ENCODE measurements at places on chromosomes 2 and 18.

GRCh38 chr18:9782073-9782857, 74.2 kb downstream of the RAB31 start:
- DNase-seq, result no peak
- H3K4me3 ChIP-seq, result no peak overlapping the region
- H3K27ac ChIP-seq, result no peak overlapping the region
- peaks cover 5% of the 10 kb centered on the region for H3K27me3 ChIP-seq
- no peaks in the 10 kb centered on the region for H3K36me3 ChIP-seq

DNA sequence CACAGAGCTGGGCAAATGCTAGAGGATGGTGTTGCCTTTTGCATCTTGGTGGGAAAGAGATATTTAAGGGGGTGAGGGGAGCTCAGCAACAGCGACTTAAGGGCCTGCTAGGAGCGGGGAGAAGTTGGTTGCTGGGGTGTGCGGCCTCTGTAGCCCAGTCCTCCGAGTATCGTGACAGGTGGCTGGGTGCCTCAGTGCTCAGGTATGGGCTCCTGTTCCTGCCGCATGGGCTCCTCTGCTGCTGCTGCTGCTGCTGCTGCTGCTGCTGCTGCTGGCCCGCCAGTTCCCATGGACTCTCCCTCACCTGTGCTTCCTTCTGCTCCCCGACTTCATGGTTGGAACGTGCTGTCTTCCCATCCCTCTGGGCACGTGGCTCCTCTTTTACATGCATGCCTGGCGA, 22.0 kb downstream of the AGAP1 start:
- no peak overlapping the region for H3K27ac ChIP-seq
- H3K4me1 ChIP-seq, result no peaks in the 10 kb centered on the region
- no peak overlapping the region for H3K4me3 ChIP-seq
- no peak for DNase-seq

- no peak overlapping the region for H3K4me3 ChIP-seq
- DNase-seq, result no peak
- H3K36me3 ChIP-seq, result no peaks in the 10 kb centered on the region
- H3K27me3 ChIP-seq, result peaks cover 3% of the 10 kb centered on the region
- H3K27ac ChIP-seq, result no peak overlapping the region
These were observed 197.8 kb downstream of the PAX3 start for GRCh38 chr2:222100704-222101699.

- no peak overlapping the region for H3K27ac ChIP-seq
- H3K27me3 ChIP-seq, result no peaks in the 10 kb centered on the region
- no peak for DNase-seq
- H3K4me1 ChIP-seq, result no peaks in the 10 kb centered on the region
These were observed 234.2 kb downstream of the TPGS2 start for GRCh38 chr18:36594621-36595020.

DNA sequence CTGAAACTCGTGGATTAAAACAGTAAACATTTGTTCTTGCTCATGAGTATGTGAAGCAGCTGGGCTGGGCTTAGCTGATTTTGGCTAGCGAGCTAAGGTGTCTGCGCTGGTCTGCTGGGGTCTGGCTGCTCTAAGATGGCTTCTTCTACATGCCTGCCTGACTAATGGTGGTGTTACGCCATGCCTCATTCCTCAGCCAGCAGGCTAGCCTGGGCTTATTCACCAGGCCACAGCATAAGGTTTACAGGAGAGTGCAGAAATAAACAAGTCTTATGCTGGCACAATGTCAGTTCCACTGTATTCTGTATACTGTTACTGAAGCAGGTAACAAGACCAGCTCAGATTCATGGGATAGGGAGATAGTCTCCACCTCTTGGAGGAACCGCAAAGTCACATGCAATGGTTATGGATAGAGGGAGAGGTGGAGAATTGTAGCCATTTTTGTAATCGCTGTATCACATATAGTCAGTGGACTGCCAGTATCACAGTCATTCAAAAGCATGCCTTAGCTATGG, 80.0 kb downstream of the RHBDD1 start:
- H3K27ac ChIP-seq, result no peak overlapping the region
- no peaks in the 10 kb centered on the region for H3K27me3 ChIP-seq
- no peak overlapping the region for H3K4me3 ChIP-seq
- DNase-seq, result no peak
- H3K36me3 ChIP-seq, result peaks cover 19% of the 10 kb centered on the region
- peaks cover 7% of the 10 kb centered on the region for H3K4me1 ChIP-seq

- peaks cover 19% of the 10 kb centered on the region for H3K27me3 ChIP-seq
- H3K4me1 ChIP-seq, result peaks cover 3% of the 10 kb centered on the region
- no peak for DNase-seq
- H3K27ac ChIP-seq, result no peak overlapping the region
These were observed 37.1 kb upstream of the ZCCHC2 start for GRCh38 chr18:62485684-62486083.

DNA sequence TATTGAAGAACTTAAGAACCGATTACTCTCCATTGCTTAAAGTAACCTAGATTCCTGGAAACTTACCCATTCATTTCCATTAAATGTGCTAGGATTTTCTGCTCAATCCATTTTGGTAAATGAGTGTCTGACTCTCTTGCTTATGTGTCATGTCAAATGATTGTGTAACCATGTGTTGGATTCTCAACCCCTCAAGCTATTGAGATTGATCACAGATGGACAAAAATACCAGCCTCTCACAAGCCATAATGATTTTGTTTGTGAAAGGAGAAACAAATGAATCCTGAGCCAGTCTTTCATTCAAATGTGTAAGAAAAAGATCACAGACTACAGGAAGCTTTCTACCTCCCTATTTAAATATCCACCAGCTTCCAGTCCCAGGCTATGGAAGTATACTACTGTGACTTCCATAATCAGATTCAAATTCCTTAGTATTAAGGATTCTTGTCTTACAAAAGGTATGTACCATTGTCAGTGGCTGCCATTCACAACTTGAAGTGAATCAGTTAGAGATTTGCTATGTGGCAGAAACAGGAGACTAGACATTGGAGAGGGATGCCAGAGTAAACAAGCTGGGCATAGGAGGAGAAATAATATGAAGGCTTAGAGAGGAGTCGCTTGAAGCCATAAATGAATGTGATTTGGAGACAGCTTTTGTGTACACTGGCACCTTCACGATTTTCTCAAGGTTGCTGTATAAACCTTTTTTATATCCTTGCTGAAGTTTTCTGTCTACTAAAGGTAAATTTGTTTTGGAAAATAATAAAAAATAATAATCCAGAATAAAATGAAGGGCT, 498.5 kb upstream of the SETBP1 start:
- H3K4me3 ChIP-seq, result no peak overlapping the region
- no peaks in the 10 kb centered on the region for H3K4me1 ChIP-seq
- no peaks in the 10 kb centered on the region for H3K27me3 ChIP-seq
- DNase-seq, result no peak

GRCh38 chr18:34467058-34467457, 242.3 kb upstream of the NOL4 start:
- H3K36me3 ChIP-seq, result no peaks in the 10 kb centered on the region
- H3K4me3 ChIP-seq, result no peak overlapping the region
- H3K4me1 ChIP-seq, result no peaks in the 10 kb centered on the region
- H3K27me3 ChIP-seq, result no peaks in the 10 kb centered on the region

All from activated CD4-positive, alpha-beta T cell treated with anti-CD3 and anti-CD28 coated beads, Interleukin-2, amount 10 ng/mL, durations not matched to agents 24 days and 14 days (primary cell).